ENCODE measurements at places on chromosomes 2 and 18.

DNA sequence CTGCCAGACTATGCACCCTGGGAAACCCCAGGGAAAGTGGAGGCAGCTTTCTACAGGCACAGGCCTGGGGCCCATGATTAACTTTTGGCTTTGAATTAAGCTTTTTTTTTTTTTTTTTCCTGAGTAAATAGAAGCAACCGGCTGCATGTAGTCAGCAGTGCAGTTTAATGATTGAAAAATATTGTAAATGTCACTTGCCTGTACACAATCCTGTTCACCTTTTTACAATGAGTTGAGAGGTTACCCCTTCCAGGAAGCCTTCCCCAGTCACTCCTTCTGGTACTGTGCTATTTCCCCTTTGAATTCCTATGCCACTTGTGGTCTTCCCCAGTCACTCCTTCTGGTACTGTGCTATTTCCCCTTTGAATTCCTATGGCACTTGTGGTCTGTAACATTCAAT, 475.6 kb downstream of the TDRD15 start:
- DNase-seq = no peak

DNA sequence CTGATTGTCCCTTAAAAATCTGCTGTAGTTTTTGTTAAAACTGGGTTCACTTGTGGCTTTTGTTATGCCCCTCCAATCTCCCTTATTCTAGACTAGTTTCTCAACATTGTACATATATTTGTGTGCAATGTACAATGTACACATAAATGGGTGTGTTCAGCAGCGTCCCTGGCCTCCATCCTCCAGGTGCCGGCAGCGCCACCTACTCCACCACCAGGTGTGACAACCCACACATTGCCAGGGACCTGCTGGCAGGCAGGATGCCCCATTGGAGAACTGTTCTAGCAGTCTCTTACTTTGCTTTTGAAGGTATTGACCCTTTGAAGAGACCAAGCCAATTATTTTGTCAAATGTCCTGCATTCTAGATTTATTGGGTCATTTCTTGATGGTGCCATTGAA, 75.4 kb downstream of the SH3RF3 start:
- no peak for DNase-seq

GRCh38 chr2:80529466-80530165, 225.1 kb upstream of the LRRTM1 start:
- DNase-seq = no peak

DNA sequence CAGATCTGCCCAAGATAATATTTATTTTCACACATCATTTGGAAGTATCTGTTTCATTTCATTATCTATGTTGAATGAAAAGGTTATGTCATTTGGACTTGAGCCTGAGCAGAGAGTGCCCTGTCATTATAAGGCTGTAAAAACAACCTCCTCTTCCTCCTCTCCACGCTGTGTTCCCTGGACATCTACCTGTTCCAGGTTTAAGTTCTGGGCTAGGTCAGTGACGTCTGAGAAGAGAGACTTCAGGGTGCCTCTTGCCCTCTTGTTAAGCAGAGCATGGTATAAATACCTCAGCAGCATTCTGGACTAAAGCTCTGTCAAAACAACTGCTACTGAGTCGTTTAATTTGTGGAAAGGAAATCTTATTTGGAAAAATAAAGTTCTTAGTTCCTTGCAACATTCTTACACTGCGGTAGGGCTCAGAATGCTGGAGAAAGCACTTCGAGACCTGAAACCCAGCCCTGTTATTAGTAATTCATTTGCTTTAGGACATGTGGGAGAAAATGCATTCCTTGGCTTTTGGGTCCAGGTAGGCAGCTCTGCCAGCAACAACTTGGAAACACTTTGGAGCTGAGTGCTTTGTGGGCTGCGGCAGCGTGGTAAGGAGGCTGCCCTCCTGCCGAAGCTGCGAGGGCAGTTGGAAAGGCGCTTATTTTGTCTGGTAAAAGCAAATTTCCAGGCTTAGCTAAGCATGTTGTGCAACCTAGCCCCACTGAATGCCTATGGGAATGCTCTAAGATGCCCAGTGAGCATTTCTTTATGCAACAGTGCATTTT, 91.8 kb upstream of the NEDD4L start:
- DNase-seq = no peak

DNA sequence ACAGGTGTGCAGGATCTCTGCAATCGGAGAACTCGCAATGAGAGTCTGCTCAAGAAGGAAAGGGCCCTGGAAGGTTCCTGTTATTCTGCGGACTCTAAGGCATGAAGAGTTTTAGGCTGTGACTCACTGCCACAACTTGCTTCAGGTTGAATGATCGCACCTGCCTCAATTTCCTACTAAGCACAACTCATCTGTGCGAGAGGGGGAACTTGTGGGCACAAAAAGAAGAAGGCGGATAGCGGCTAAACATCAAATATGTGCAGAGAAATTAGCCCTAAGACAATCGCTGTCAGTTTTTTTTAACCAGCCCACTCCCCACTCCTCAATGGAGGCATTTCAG, 14.0 kb upstream of the CREG2 start:
- DNase-seq = no peak

DNA sequence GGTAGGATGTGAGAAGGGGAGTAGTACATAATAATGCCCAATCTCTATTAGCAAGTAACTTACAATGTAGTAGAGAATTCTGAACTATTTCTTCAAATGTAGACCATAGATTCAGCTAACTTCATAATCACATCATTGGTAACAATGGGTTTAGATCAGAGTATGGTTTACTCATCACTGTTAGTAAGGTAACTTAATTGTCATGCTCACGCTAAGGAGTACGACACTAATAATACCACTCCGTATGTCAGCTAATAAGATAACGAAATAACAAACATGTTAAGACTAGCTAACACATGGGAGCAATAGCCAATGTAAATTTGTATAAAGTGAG, 56.4 kb upstream of the CCDC141 start:
- no peak for DNase-seq

DNA sequence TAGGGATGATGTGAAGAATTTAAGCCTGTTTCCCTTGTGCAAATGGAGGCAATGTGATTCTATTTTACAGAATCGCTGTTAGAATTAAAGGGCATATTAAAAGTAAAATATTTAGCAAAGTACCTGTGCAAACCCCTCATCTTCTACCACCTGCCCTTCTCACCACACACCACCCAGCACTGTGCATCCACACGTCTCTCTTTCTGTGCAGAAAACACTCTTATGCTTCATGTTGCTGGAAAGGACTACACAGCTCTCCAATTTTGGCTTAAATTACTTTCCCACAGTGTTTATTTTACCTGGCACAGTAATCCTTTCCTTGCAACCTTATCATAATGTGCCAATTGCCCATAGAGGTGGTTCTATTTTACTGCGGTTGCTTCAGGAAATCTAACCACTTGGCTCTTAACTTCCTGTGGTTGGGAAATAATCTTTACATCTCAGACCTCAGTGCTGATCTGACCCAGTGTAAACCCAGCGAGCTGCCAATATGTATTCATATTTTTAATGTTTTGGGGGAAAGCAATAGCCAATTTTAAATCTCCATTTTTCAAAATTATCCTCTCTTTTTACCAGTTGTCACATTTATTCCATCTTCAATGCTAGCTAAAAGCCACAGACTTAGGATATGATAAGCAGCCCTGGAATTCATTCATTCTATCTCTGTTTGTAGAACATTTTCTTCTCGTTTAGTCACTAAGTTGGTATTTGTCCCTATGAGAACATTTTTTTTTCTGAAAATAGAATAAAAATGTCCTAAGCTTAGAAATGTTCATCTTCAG, 250.9 kb downstream of the DSEL start:
- no peak for DNase-seq

DNA sequence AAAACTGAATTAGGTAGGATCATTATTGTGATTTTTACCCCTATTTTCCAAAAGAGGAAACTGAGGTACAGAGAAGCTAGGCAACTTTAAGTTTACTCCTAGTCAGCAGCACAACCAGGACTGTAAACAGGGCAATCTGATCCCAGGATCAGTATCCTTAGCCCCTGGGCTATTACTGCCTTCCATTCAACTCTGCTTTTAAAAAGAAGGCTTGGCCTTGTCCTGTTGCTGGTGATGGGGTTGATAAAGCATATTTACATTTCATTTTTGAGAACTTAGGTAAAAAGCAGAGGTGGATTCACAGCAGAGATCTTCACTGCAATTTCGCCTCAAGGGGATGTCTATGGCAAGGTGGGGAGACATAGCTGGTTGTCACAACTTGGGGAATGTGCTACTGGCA, 148.5 kb downstream of the GALNT14 start:
- no peak for DNase-seq

GRCh38 chr2:224325941-224326340, 76.0 kb downstream of the FAM124B start:
- DNase-seq = no peak

DNA sequence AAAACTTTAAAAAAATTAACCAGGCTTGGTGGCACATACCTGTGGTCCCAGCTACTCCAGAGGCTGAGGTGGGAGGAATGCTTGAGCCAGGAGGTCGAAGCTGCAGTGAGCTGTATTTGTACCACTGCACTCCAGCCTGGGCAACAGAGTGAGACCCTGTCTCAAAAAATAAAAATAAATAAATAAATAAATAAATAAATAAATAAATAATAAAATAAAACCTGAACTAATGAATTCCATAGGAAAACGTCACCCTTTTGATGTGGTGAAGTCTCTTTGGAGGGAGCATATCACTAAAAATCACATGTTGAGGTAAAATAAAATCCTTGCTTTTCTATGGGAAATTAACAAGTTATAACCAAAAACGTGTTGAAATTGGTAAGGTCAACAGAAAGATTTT, 29.6 kb upstream of the ITGAV start:
- no peak for DNase-seq

GRCh38 chr2:173869244-173870229, 95.6 kb downstream of the SP3 start:
- no peak for DNase-seq

DNA sequence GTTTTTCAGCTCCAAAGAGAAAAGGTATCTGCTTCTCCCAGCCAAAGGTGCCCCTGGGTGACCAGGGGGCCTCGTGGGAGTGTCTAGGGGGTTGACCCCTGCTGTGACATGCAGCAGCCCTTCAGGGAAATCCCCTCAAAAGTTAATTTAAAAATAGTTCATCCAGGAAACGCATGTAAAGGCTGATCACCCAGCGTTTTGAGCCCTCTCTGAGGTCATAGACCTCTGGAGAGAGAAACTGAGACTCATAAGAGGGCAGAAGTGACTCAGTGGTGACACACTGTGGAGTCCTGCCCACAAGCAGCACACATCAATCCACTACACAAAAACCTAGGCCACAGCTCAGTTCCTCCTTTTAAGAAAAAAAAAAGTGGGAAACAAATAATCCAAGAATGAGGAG, 11.9 kb downstream of the GAL3ST2 start:
- DNase-seq = peak; percentile 66

DNA sequence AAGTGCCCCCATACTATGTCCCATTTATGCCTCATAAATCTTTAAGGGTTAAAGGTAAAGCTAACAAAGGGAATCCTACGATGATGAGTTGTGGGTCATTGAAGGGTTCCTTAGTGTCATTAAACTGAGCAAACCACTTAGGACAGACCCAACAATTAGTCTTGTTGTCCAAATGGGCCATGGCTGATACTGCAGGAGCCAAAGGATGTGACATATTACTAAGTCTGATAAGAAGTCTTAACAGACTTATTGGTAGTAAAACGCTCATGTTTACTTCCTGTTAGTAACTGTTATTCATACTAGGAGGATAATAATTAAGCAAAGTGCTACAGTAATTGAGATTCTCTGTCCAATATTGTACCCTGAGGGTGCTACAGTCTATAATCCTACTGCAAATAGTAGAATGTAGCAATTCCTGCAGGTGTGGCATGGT, 96.8 kb downstream of the PTPN4 start:
- no peak for DNase-seq

GRCh38 chr2:124514236-124514635, 489.1 kb downstream of the CNTNAP5 start:
- DNase-seq = no peak
